Stimulated activated memory B cell treated with anti-CD40 and anti-IgM and Interleukin-4, amounts not matched to agents 10 μg/mL and 1 μg/mL and 100 μg/mL, for 72 hours (primary cell): ENCODE measurements at places on chromosomes 7 and 10.

DNA sequence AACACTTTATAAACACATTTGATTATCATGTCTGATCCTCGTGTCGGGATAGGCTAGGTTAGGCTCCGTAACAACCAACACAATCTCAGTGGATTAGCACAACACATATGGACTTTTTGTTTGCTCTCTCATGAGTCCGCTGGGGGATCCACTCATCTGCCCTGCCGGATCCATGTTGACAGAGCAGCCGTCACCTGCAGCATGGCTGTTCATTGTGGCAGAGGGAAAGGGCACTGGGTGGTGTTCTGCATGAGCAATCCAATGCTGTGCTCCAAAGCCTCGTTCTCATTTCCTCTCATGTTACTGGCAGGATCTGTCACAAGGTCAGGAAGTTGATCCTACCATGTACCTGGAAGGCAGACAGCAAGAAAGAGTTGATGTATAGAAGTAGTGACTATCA is 62.5 kb upstream of the RAPGEF5 start:
- ATAC-seq: no peak

DNA sequence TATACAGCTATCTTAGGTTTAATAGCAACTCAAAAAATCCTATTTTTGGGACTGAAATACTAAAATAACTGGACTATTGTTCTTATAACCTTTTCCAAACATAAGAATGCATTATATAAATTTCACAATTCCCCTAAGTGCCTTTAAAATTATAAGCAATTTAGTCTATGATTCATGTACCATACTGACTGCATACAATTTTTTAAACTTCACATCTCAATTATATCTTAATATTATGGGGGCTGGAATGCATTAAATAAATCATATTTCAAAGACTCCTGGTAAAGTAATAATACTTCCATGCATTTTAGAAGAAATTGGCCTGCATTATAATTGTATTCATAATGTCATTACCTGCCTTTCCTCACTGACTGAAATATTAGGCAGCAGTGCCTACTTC is 144.6 kb downstream of the CHCHD3 start:
- no peak for ATAC-seq

- ATAC-seq: no peak
Observed at GRCh38 chr10:8416760-8417159, 362.3 kb downstream of the GATA3 start.

DNA sequence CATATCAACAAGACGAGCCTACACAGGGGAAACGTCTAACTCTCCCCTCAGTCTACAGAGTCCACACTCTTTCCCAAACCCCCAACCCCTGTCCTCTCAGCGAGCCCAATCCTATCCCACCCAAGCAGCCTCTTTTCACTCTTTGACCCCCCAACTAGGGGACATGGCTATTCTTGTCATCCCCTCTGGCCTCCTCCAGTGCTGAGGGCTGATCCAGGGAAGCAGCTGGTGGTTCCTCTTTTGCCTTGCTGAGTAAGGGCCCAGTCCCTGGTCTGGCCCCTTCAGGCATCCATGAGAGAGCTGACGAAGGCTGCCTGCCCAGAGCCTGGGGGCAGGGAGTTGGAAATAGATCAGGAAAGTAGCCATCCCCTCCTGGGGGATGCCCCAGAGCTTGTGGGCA is 6.4 kb downstream of the NOBOX start:
- ATAC-seq: no peak

- no peak for ATAC-seq
Observed at GRCh38 chr7:111982133-111982532, 224.1 kb downstream of the DOCK4 start.
